ENCODE measurements at places on chromosomes 13 and 19.

GRCh38 chr13:100837631-100838030 lies 163.0 kb upstream of the TMTC4 start:
- no peak for DNase-seq

DNA sequence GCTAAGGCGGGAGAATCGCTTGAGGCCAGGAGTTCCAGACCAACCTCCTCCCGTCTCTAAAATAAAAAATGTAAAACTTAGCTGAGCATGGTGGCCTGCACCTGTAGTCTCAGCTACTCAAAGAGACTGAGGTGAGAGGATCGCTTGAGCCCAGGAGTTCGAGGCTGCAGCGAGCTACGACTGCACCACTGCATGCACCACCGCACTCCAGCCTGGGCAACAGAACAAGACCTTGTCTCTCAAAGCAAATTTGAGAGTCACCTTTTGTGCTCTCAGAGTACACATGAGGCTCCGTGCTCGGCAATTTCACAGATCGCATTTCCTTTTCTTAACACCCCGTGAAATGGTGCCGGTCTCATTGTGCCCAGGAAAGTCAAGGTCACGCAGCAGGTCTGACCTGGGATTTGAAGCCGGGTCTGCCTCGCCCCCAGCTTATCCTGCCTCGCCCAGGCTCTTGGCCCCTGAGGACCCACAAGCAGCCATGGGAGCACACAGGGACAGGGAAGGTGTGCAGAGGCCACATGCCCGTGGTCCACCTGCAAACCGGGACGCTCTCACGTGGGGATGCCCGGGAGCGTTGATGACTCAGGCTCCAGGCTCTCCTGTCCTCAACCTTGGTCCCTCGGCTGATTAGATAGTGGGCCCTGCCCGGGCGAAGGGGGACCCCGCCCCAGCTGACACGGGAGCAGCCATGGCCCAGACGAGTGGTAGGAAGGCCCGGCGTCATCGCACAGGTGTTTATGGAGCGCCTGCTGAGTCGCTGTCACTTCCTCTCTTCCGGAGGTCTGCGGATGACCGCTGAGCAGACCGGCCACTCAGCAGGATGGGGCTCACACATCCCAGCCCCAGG lies 1.1 kb upstream of the SMIM24 start:
- no peak for DNase-seq

- no peak for DNase-seq
Measured at GRCh38 chr19:5153601-5154128, 184.8 kb downstream of the KDM4B start.

DNA sequence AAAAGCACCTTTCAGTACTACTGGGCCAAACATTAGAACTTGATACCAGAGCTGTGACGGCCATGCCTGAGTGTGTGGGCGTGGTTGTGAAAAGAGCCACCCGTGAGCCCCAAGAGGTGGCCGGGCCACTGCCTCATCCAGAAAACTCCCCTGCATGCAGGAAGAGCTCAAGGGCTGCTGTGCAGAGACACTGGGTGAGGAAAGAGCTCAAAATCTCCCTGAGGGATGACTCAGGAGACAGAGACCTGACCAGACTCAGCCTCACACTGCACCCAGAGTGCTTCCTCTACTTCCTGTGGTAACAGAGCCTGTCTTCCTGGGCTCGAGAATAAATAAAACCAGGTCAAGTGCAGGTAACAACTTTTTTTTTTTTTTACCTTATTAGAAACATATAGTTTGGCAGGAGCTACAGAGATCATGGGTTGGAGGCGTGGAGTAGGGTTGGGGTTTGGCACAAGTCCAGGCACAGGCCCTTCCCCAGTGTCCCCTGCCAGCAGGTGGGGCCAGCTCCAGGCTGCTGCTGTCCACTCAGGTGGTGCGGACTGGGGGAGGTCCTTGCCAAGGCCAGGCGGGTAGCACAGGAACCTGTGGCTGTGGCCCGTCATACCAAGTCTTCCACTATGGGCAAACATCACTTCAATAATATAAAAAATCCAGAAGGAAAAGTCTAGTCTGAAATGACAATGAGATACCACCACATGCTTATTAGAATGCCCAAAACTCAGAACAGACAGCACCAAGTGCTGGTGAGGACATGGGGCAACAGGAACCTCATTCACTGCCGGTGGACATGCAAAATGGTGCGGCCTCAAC lies 25.5 kb downstream of the ELL start:
- peak; percentile 17 for DNase-seq

Measured in NCI-H1105 treated with DMSO at 0.1 percent for 48 hours (cell line).